Hematopoietic multipotent progenitor cell (in vitro differentiated cells): ENCODE measurements at places on chromosomes 12 and 14. TPM values are rescaled to one million over a fixed set of nuclear protein-coding genes. Genes with fewer than 3 reads are reported as not detected.

- no peak for DNase-seq
These were observed 100.1 kb downstream of the PAH start for GRCh38 chr12:102816816-102817434.

SPX gene
- under 0.01 TPM for total RNA-seq

ARG2 gene
- 28.0 TPM for total RNA-seq

DNA sequence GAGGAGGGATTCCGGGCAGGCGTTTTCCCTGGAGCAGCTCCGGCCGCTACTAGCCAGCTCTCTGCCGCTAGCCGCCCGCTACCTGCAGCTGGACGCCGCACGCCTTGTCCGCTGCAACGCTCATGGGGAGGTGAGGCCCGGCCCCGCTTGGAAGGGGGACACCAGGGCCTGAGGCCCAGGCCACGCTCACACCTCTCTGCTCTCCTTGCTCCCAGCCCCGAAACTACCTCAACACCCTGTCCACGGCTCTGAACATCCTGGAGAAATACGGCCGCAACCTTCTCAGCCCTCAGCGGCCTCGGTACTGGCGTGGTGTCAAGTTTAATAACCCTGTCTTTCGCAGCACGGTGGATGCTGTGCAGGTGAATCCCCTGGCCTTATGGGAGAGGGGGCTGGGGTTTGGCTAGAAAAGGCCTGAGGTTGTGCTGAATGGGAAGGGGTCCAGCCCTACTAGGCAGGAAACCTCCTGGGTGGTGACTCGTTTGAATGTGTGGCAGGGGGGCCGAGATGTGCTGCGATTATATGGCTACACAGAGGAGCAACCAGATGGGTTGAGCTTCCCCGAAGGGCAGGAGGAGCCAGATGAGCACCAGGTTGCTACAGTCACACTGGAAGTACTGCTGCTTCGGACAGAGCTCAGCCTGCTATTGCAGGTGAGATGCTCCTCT, 597 bp downstream of the RNF31 start:
- no peak for DNase-seq

INSM2 gene
- total RNA-seq, result not detected

DNA sequence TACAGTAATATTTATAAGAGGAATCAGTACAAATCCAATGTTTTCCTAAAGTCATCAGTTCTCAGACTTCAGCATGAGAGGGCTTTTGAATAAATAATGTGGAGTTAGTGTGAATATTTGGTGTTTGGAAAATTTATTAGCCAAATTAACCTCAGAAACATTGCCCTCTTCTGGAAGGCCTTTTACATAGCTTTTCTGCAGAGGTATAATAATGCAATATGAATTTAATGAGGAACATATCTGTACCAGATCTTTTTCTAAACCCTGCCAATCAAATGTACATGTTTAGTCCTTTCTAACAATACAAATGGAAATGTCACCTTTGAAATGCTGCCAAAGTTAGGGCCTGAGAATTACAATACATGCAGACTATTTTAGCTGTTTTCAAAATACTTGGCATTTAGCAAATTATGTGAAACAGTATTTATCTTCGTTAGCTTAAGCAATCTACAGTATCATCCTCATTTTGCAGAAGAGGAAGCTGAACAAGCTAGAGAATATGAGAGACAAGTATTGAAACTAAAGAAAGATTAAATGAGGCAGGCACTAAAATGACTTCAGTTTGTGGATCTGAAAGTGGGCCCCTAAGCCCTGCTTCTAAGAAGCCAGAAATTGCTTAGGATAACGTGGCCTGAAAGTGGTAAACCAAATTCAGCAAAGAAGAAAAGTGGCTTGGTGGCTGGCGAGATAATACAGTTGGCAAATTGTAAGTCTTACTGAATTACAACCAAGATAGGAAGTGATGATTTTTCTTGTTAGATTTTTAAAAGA, 60.4 kb upstream of the MANSC4 start:
- no peak for DNase-seq

CCDC92 gene
- 12.7 TPM for total RNA-seq

ENTPD5 gene
- total RNA-seq, result 7.3 TPM

DNA sequence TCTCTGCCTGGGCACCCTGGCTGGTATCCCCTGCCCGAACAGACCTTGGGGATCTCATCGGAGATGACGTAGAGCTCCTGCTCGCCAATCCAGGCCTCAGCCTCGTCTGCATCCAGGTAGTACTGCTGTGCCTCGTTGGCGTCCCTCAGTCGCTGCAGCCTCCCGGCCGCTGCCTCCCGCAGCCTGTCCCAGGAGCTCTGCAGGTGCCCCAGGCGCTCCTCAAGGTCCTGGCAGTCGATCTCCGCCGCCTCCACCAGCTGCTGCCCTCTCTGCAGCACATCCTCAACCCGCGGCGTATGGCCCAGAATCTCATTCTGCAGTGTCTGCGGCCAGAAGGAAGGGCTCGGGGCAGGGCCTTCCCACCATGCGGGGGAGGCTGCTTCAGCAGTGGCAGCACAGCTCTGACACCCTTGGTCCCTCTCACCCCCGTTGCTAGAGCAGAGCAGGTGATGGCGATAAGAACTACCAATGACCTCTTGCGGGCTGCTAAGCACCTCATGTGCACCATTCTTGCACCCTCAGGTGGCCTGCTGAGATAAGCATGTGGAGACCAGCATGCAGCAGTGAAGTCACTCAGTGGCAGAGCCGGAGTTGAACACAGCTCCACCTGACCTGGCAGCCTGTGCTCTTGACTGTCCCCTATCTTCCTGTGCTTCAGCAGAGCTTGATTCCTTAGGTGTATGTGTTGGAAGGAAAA, 71.0 kb downstream of the PLEKHG3 start:
- no peak for DNase-seq

DNA sequence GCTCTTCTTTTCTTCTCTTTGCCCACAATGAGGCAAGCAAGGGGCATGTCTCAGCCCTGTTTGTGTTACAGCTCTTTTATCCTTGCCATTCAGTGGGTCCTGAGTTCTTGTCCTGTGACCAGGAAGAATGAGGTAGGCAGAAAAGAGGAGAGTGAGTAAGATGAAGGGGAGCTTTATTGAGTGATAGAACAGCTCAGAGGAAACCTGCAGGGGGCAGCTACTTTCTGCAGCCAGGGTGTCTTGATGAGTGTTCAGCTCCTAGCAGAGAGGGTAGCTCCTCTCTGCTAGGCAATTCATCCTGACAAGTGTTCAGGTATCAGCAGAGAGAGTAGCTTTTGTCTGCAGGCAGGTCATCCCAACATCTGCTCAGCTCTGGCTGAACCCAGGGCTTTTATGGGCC, 41.0 kb downstream of the HSD17B6 start:
- DNase-seq, result no peak

DNA sequence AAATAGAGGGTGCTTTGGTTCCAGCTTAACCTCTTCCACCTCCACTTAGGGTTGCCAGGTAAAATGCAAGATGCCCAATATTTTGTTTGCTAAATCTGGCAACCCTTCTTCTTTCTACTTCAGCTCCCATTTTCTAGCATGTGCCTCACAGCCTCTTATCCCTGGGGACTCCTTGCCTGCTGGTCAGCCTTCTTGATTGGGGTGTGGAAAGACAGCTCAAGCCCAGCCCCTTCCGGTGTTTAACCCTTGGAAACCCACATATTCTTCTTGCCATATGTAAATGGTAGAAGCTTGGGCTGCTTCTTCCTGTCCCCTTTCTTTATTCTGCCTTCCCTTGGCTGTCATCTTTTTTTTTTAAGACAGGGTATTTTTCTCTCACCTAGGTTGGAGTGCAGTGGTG, 5.7 kb downstream of the SPIC start:
- DNase-seq, result no peak

DNA sequence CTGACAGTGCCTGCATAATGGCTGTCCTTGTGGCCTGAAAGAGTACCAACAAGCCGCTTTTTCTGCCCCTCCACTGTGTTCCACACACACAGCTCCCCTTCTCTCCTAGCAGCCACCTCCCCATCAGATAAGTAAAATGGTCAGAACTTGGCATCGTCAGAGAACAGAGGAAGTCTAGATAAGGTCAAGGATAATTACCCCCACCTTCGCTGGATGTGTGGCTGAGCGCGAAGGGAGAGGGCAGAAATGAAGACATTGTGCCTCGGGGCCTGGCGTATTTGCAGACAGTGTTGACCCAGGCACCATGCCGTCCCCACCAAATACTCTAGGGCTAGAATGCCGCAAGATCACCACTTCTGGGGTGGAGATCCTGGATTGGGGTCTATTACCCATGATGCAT, 30.6 kb downstream of the FBXO21 start:
- DNase-seq, result no peak

TAS2R42 gene
- not detected for total RNA-seq

JPH4 gene
- 0.27 TPM for total RNA-seq

GRCh38 chr12:81146228-81147225, 68.6 kb downstream of the ACSS3 start:
- no peak for DNase-seq

DNA sequence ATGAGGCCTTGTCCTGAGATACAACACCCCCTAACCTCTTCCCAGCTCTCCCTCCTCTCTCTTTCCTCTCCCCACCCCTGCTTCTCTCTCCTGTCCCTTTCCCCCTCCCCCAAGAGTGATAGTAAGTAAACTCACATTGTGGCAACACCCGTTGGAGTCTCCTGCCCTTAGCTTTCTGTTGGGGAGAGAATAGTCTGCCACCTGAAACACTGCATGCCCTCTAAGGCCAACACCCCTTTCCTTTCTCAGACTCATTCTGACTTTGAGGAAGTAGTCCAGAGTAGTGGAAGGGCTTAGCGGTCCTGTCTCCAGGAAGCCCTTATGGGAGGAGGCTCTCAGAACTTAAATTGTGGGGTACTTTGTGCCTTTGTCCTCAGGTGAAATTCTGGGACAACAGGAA, 95.2 kb downstream of the PRKCH start:
- DNase-seq, result peak; percentile 51

KRT7 gene
- total RNA-seq, result 3.8 TPM

- no peak for DNase-seq
These were observed at the start of gene FOXG1 for GRCh38 chr14:28766469-28766955. Gene FOXG1, plus strand, starts transcription at chr14:28766787. Its CDS starts 493 bp downstream, at chr14:28767280.

DNA sequence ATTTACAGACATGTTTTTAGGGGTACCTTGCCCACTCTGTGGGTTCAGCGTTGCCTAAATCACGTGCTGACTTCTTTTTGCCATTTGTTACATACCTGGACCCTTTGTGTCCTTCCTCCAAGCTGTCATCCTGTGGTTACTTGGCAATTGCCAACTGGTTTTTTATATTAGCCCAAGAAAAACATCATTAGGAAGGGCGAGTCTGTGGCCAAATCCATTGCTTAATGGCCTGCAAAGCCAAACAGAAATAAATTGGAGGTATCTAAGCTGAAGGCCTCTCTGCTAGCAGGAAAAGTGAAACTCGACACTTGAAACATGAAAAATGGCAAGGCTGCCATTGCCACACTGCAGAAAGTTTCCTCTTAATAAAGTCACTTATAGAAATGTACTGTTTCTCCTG, 190.4 kb downstream of the NUAK1 start:
- no peak for DNase-seq

GRCh38 chr14:63710497-63710896, 17.4 kb downstream of the SGPP1 start:
- no peak for DNase-seq

- peak; percentile 8 for DNase-seq
These were observed 8.1 kb downstream of the DNAI7 start for GRCh38 chr12:25186788-25187402.

SOAT2 gene
- under 0.01 TPM for total RNA-seq
